Purkinje cell (primary cell): ENCODE measurements at places on chromosomes 3 and 15. TPM values are rescaled to one million over a fixed set of nuclear protein-coding genes. Genes with fewer than 3 reads are reported as not detected.

KBTBD13 gene
- not detected in 2 replicates for polyA plus RNA-seq

CYP1A2 gene
- polyA plus RNA-seq, result not detected in 2 replicates

GOLGA6B gene
- not detected in 2 replicates for polyA plus RNA-seq

BTLA gene
- polyA plus RNA-seq, result not detected in 2 replicates

NGLY1 gene
- polyA plus RNA-seq, result 40.7 and 43.7 TPM in 2 replicates

MRPS25 gene
- 67.6 and 107 TPM in 2 replicates for polyA plus RNA-seq

GOLGA6L4 gene
- 3.4 and 3.5 TPM in 2 replicates for polyA plus RNA-seq

KLF15 gene
- 0.94 and 1.7 TPM in 2 replicates for polyA plus RNA-seq

FGF12 gene
- polyA plus RNA-seq, result 106 and 149 TPM in 2 replicates

CLDN1 gene
- not detected in 2 replicates for polyA plus RNA-seq

MNS1 gene
- polyA plus RNA-seq, result 4.7 and 9.7 TPM in 2 replicates

SYNPR gene
- polyA plus RNA-seq, result 8.6 and 36.9 TPM in 2 replicates

SEMA5B gene
- polyA plus RNA-seq, result 0.42 and 2.9 TPM in 2 replicates

JMJD7 gene
- 6.6 and 12.8 TPM in 2 replicates for polyA plus RNA-seq

KIF7 gene
- 0.25 and 0.85 TPM in 2 replicates for polyA plus RNA-seq

NANOGP8 gene
- polyA plus RNA-seq, result not detected in 2 replicates

EPHA3 gene
- 3.9 and 7.2 TPM in 2 replicates for polyA plus RNA-seq
